Activated effector memory CD4-positive, alpha-beta T cell treated with anti-CD3 and anti-CD28 coated beads, Interleukin-2, amount 50 U/mL, for 16 hours (primary cell): ENCODE measurements at places on chromosomes 2 and 18.

DNA sequence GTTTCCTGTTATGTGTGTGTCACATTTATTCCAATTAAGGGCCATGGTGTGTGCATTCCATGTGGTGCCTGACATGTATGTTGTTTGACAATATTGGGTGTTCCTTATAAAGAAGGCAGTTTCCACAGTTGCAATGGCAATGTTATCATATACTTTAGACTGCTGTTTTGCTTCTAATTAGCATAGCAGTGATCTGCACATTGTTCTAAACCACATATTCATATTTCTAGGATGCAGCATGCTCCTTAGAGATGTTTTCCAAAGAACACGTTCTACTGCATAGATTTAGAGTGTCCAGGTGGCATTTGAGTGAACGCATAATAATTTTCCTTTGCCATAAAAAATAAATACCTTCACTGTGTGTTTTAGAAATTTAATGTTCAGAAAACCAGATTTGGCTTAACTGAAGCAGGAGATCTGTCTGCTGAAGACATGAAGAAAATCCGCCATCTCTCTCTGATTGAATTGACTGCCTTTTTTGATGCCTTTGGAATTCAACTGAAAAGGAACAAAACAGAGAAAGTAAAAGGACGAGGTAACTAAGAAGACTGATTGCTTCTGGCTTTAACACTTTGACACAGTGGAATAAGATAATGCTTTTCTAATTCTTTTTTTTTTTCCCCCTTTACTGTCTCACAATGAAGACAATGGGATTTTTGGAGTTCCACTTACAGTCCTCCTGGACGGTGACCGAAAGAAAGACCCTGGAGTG, 143.7 kb downstream of the ARHGAP28 start:
- no peak for DNase-seq

- no peak for DNase-seq
Measured at GRCh38 chr2:195682077-195682476, 25.1 kb downstream of the SLC39A10 start.

DNA sequence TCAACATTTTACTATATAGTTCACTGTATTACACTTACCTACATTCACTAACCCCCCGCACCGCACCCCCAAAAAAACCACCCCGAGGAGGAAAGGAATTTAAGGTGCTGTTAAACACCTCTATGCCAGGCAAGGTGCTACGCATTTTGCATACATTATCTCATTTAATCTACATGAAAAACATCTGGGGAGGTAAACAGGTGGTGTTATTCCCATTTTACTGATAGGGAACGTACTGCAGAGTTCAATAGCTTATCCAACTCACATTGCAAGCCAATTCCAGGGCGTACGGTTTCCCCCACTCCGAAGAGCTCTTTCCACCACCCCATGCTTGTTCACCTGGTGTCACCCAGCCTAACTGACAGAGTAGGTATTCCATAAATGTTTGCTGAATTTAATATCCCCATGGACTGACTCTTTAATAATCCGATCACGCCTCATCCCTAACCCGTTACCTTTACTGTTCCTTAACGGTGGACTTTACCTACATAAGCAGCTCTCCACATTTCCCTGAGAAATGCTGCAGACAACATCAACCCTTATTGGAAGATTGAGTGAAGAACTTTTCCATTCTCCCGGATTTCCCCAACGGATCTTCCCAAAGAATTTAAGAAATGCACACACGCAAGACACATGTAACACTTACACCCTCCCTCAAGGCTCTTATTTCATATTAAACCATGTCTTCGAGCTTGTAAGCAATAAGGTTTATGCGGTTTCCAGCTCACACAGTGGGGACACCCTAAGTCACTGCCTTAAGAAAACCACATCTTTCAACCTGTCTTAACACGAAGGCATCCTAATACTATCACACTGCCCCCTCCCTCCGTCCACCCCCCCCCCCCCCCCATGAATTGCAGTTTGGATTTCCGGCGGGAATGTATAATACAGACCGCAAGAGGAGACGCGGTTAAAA, 1.2 kb downstream of the RAPH1 start:
- no peak for DNase-seq

- no peak for DNase-seq
Measured at GRCh38 chr2:226892729-226893128, 56.9 kb downstream of the RHBDD1 start.
